ENCODE measurements at places on chromosomes 11 and 22.
A peak's percentile ranks its signal among the peaks of the same experiment; 100 is the strongest.

DNA sequence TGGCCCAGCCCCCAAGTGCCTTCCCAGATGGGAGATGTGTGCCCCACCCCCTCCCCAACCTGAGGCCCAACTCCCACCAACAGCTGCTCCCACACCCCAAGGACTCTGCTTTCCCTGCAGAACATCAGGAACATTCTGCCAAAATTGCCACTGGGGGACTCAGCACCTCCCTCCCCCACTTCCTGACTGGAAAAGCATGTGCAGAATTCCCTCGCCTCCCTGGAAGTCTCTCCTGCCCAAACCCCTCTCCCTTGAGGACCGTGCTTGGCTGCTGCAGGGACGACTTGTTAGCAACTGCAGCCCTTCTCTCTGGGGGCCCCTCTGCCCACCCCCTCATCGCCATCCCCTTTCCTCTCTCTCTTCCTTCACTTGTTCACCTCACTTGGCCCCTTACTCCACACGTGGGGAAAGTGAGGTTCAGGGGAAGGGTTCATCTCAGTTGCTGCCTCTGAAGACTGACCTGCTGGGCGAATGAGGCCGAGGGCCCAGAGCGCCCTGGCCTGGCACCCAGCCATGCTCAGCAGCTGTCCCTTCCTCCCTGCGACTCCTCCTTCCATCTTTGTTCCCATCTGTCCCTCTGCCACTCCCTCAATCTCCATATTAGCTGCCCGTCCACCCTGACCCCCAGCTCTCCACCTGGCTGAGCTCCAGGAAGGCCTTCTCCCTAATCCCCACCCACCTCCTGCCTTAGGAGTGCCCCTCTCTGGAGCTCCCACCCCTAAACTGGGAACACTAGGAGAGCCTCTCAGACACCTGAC is 105.1 kb downstream of the CHST1 start:
- no peak for DNase-seq

- DNase-seq, result peak; percentile 19
These were observed 852 bp downstream of the TRAF6 start for GRCh38 chr11:36509201-36509639.

DNA sequence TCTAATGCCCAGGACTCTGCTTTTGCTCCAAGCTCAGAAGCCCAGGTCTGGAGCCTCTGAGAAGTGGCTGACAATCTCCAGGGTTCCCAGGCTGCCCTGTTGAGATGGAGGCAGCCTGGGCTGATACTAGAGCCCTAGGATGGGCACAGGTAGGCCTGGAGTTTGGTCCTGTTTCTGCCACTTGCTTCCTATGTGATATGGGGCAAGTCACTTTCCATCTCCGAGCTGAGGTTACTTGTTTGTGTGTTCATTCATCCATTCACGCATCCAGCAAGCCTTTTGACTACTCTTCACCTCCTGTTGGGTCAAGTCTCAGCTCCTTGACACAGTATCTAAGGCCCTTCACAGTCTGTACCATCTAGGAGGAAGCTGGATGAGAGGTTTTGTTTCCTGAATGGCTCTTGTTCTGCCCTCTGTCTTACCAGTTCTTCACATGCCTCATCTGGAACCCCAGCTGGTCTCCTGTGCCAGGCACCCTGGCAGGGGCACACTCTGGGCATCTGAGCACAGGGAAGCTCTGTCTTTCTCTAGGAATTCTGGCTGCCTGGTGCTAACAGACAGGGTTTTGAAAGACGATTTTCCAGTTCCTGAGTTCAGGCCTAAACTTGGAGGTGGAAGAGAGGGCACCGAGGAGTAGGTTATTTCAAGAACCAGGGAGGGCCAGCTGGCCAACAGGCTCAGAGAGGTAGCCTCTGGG is 53.2 kb upstream of the AMPD3 start:
- DNase-seq, result no peak

DNA sequence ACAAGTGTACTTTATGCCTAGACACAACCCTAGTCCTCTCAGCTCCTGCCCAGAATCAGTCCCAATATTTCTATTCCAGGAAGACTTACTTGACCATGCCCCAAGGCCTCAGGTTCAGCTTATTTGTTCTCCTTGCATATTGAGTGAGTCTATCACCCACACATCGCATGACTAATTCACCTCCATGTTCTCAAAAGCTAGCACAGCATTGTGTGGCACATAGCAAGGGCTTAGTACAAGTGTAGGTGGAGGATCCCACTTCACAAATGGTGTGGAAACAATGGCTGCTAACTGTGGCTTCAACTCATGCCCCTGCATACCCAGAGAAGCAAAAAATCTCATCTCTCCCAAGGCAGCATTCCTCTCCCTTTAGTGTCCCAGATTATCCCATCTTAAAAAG is 602.6 kb upstream of the API5 start:
- no peak for DNase-seq

- DNase-seq, result no peak
These were observed 224.8 kb upstream of the CHORDC1 start for GRCh38 chr11:90447618-90448017.

DNA sequence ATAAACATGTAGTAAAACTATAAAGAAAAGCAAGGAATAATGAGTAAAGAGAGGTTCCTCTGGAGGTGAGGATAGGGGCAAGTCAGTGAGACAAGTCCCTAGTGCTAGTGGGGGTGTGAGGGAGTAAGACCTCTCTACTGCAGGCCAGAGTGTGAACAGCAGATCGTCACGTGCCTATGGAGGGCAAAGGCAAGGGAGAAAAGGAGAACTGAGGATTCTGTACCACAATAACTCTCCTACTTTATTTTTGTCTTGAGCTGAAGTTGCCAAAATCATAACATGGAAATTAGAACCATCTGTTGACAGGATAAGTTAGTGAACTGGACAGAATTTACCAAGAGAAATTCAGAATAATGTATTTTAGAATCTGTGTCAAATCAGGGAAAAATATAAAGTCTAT is 77.6 kb downstream of the ENTHD1 start:
- no peak for DNase-seq

DNA sequence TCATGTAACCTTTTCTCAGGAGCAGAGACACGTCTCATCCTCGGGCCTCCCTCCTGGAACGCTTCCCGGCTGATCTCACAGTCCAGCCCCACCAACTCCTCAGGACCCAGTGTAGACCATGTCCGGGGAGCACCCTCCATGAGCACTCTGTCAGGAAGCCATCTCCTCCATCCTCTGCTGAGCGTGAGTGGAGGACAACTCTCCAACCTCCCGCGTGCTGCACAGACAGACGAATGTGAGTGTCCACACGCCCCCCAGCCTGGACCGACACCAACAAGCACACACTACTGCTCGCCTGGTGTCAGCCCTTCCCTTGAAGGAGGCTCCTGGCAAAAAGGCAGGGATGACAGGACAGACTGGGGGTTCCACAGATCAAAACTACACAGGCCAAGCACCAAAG is 86.6 kb downstream of the SHANK2 start:
- no peak for DNase-seq

- DNase-seq, result no peak
These were observed 13.6 kb upstream of the SLC25A18 start for GRCh38 chr22:17549655-17550054.

- no peak for DNase-seq
These were observed 6.9 kb upstream of the CCND1 start for GRCh38 chr11:69634069-69634468.

DNA sequence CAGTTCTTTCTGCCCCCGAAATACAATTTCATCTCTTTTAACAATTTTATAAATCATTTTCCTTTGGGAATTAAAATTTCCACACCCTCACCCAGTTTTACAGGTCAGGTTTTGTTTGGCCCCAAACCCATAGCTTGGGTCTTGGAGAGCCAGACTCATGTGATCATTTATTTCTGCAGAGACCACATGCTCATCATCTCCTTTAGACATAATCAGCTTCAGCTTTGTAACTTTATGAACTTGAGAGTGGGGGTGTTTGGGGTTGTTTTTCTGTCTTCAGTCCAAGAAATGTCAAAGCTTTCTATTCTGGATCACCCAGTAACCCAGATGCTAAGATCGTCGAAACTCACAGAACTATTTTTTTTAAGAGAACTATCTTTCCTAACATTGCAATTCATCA is 70.9 kb downstream of the DBX1 start:
- DNase-seq, result no peak

DNA sequence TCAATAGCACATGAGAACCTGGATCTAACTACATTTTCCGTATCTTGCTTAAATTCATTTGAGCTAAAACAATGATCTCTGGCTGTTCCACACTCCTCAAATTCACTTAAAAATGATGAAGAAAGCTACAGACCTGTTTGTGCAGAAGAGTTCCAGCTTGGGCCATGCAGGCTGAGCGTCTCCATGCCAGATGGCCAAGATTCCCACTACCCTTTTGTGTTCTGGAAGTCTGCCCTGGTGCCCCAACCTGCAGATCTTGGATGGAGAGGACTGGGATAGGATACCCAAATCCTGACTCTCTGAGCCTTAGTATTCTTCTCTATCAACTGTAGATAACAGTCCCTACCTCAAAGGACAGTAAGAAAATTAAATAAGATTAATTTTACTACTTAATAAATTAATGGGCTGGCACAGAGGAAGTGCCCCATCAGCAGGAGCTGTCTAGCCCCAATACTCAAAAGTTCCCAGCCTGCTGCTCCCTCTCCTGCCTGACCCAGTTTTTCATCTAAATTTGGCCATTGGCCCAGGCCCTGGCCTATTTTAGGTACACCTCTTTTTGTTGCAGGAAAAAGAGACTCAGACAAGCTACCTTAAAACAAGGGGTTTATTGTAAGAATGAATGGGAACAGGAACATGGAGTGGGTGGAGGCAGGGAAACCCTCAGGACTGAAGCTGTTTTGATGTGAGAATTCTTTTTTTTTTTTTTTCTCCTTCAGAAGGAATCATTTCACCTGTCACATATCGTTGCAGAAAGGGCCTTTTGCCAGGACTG is 81.4 kb upstream of the GRK3 start:
- no peak for DNase-seq

DNA sequence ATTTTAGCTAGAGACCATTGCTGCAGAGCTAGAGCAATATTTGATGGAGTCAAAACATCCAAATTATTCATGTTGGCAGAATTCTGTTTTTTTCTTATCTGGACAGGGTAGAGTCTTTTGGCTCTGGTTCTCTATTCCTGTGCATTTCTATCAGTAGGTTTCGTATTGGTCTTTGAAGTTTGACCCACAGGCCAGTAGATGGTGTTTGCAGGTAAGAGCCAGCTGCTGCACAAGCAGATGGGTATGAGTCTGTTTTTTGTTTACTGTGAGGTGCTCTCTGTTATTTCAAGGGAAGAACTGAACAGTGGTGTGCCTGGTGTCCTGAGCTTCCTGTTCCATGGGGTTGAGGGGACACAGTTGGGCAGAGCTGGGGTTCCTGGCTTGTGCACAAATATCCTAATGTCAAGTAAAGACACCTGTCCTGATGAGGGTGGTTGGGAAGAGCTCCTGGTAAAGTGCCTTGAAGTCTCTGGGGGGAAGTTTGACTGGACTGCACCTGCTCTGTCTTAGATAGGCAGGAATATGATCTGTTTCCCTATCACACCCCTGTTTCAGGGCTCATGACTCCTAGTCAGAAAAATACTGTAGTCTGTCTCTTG is 34.0 kb upstream of the SLC22A25 start:
- DNase-seq, result peak; percentile 3

- DNase-seq, result no peak
These were observed 5.9 kb downstream of the RANGAP1 start for GRCh38 chr22:41280065-41280464.

GRCh38 chr11:4865855-4866254 is 15.8 kb upstream of the OR51T1 start:
- no peak for DNase-seq

DNA sequence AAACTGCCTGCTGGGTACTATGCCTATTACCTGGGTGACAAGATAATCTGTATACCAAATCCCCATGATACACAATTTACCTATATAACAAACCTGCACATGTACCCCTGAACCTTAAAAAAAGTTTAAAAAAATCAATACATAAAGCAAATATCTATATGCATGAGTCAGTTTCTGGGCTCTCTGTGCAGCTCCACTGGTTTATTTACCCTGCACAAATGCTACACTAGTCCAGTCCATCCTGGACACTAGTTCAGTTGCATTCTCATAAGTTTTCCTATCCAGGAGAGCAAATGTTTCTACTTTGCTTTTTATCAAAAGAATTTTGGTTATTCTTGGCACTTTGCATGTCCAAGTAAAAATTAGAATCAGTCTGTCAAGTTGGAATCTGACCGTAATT is 99.8 kb upstream of the OLFML1 start:
- no peak for DNase-seq

DNA sequence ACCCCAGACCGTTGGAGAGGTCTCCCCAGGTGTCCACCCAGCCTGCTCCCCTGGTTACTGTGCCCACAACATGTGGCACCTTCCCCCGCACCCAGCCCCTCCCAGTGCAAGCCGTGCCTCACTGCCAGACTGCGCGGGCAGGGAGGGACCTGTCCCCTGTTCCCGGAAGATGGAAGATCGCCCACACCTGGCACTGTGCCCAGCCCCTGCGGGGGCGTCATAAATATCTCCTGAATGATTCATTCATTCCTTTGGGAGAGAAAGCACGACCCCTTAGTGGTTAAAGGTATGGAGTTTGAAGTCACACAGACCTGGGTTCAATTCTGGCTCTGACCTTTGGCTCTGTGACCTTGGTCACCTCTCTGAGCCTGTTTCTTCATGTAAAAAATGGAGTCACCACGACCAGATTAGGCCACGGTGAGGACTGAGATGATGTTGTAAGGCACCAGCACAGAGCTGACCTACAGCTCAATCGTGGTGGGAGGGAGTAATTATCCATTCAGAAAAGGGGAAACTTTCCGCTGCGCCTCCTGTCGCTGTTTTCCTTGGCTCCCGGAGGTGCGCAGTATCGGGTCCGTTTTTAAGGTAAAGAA is 497 bp upstream of the SYT12 start:
- DNase-seq, result no peak

DNA sequence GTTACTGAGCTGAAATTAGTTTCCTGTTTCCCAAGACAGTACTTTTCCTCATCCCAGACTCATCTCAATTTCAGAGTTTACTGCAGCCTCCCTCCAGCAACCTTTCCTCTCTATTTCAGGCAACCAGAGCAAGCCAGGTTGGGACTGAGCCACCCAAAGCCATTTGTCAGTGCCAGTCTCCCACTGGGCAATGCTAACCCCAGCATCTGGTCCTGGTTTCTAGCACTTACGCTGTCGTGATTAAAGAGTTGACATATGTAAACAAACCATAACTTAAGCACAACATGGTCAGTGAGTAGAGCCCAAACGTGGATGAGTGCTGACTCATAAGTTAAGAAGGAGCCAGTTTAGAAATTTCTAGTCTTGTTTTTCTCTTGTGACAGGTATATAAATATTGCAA is 119.6 kb upstream of the BLID start:
- no peak for DNase-seq

DNA sequence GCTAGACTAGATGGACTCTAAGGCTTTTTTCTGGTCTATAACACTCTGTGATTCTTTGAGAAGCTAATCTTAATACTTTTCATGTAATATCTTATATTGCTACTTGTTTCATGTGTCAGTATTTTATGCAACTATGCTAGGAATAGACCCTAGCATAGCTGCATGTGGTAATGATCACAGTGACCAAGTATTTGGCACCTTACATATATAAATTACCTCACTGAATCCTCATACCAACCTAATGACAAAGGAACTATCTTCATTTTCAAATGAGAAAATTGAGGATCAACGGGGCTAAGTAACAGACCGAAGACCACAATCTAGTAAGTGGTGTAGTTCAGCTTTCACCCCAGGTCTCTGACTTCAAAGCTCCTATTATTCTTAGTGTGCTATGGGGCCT is 327.3 kb upstream of the PITPNB start:
- DNase-seq, result no peak

GRCh38 chr11:114081641-114082414 is 22.3 kb downstream of the ZBTB16 start:
- no peak for DNase-seq

- no peak for DNase-seq
These were observed 38.1 kb upstream of the SYT7 start for GRCh38 chr11:61618978-61619377.
